Amygdala (tissue), 56 donors: ENCODE measurements at places on chromosomes 3 and 15.

DNA sequence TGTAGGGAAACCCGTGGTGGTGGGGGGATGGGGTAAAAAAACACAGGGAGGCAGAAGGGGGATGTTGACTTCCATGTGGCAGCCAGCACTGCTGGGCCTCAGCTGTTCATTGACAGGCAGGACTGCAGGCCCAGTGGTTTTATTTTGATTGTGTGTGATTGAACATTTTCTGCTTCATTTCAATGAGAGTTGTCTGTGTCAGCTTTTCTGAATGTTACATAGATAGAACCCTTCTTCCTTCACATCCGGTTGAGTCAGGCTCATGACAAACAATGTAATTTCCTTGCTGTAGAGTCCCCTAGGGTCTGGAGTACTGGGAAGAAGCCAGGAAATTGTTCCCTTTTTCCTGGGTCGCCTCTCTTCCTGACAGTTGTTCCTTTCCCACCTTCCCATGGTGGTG is 8.2 kb upstream of the RPP25 start:
- DNase-seq: no peak

DNA sequence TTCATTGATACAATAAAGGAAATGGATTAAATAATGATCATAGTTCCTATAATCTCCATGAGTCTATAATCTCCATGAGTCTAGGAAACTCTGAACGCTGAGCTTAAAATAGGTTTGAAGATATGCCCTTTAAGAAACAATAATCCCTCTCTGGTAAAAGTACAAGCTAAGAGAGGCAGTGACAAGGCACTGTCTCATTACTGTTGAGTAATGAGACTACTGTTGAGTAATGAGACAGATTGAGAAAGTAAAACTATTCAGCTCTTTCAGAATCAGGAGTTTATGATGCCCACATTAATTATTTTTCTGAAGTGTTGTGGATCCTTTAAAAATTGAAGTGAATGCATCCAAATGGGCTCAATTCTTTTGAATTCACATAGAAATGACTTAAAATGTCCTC is 235.5 kb upstream of the THRB start:
- no peak for DNase-seq

- DNase-seq: no peak
Measured at GRCh38 chr15:68503791-68504680, 72.1 kb upstream of the ITGA11 start.

DNA sequence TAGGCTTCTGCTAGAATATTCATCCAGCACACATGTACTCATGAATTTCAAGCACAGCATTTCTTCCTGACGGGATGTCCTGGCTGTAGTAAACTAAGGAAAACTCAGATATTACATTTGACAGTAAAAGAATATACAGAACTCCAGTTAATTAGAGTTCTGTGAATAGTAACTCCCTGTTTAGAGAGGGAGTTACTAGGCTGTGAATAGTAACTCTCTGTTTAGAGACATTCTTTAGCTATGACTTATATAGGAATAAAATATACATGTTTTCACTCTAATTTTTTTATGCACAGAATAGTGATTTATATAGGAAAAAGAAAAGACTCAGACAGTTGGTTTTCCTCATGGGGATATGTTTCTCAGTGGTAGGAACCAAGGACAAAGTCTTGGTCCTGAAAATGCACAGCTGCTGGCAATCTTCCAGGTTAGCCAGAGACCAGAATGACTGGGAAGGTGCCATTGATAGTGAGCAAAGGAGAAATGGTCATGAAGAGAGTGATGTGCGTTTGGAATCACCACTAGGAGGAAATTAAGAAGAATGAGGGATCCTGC is 480.7 kb upstream of the THBS1 start:
- DNase-seq: no peak

GRCh38 chr15:68234060-68234459 is 4.5 kb upstream of the CLN6 start:
- no peak for DNase-seq
